ENCODE measurements at places on chromosomes 3 and 15.

DNA sequence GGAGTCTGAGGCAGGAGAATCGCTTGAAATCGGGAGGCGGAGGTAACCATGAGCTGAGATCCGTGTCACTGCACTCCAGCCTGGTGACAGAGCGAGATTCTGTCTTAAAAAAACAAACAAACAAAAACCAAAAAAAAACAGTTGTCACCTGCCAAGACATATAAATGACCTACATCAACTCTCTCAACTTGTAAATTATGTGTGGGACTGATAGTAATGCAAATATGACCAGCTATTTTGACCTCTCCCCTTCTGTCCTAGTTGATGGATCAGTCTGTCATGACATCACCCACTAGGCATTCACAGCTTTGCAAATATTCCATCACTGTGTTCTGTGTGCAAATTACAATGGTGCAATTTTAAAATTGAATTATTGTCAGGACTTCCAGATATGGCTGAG, 175.4 kb downstream of the EBLN2 start:
- DNase-seq, result no peak

GRCh38 chr3:11509173-11510000, 134.3 kb downstream of the VGLL4 start:
- peak; percentile 96 for DNase-seq

GRCh38 chr3:101809178-101810021, 30.4 kb downstream of the NXPE3 start:
- DNase-seq, result peak; percentile 55

- no peak for DNase-seq
Observed at GRCh38 chr3:140917772-140918171, 23.9 kb upstream of the SLC25A36 start.

- no peak for DNase-seq
Observed at GRCh38 chr15:61700803-61701202, 359.4 kb downstream of the VPS13C start.

GRCh38 chr3:152282813-152283212, 14.1 kb downstream of the MBNL1 start:
- DNase-seq, result no peak

DNA sequence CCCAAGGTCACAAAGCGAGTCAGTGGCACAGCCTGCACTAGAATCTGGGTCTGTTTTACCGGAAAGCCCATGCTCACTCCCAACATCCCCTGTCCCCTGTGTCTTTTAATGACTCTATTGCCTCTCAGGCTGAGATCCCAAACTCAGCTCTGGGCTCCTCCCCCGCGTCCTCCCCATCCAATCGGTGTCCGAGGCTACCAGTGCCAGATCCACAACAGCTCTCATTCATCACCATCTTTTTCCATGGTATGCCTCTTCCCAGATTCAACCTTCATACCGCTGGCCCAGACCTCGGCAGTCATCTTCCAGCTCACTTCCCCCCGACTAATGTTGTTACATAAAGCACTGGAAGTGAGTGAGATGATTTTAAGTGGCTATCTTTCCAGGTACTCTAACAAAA, 16.1 kb upstream of the KY start:
- no peak for DNase-seq

GRCh38 chr15:57064033-57064432, 145.6 kb downstream of the TCF12 start:
- no peak for DNase-seq

DNA sequence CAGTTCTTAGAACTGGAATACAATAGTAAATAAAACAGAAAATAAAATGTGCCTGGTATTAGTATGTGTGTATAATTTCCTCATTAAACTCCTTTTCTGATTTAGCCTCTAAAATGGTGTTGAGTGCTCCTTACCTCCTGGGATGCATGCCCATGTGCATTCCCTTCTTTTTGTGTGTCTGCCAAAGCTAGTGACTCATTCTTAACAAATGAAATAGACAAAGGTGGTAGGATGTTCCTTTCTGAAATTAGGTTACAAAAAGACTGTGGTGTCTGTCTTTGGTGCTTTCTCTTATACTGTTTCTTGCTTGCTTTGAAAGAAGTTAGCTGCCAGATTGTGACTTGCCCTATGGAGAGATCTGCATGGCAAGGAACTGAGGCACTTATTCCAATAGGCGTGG, 623.7 kb downstream of the GRM7 start:
- DNase-seq, result peak; percentile 5

- no peak for DNase-seq
Observed at GRCh38 chr3:134350861-134351311, 23.4 kb downstream of the AMOTL2 start.

DNA sequence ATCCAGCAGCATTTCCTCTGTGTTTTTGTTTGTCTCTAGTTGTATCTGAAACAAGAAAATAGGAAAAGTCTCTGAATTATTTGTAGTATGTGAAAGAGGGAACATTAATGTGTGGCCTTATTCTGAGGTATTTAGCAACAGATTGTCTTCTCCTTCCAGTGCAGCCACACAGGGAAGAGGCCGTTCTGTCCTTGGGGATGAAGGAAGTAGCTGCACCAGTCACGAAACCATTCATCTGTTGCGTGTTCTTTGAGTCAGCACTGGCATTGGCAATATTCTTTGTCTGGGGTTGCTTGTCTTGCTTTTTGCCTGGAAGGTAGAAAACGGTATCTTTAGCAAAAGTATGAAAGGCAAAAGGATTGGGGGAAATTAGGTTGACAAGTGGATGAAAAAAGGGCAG, 91.6 kb downstream of the CDIN1 start:
- DNase-seq, result no peak

GRCh38 chr3:129197321-129197720, 13.6 kb upstream of the CNBP start:
- no peak for DNase-seq

DNA sequence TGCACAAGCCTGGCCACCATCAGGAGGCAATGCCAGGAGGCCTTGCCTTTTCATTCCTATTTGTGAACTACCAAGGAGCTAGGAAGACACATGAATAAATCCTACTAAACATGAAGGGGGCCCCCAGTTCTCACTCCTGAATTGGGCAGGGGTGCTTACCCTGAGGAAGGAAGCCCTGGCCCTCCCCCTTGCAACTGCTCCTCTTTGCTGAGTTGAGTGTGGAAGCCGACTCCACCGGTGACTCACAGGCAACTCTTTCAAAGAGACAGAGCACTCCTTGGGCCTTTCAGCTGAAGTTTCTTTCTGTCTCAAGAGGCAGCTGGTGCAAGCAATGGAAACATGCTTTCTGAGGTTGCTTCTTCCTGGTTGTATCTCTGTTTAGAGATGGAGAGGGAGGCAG, 1.7 kb downstream of the GABRG3 start:
- DNase-seq, result no peak

DNA sequence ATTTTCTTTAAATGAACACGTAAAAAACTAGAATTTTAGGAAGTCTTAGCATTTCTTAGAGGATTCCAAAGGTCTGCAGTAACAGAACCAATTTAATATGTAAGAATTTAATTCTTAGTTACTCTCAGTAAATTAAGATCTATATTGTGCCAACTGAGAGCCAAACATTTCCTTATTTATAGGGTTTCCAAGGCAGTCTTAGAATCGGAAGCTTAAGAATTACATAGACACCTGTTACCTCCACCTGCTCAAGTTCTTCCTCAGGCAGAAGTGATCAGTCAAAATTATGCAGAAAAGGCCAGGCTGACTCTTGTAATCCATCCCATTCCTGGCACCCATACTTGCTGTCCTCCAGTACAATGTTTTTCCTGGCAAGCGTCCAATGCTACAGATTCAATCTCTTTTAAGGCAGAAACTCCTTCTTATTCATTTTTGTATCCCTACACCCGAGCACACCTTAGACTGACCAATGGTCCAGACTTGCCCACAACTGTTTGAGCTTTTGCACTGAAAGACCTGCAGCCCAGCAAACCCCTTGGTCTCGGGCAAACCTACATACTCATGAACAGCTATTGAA, 64.3 kb downstream of the NCEH1 start:
- peak; percentile 88 for DNase-seq
